Mucosa of descending colon (tissue), 3 donors: ENCODE measurements at places on chromosomes 7 and 10. TPM values are rescaled to one million over a fixed set of nuclear protein-coding genes. Genes with fewer than 3 reads are reported as not detected.

DNA sequence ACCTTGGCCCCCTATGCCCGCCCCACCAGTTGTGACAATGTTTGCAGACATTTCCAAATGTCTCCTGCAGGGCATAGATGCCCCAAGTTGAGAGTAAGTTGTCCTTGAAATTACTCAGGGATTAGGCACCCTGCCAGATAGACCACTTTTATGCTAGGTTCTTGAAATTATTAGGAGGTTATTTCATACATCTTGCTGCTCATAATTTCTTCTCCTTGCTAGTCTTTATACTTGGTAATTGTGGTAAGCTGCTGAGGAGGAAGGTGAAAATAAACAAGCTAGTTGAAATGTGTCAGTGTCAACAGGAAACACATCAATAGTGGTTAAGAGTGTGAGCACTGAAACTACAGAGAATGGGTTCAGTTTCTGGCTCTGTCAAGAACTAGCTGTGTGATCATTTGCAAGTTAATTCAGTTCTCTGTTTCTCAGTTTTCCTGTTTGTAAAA is 63.7 kb upstream of the AOAH start:
- DNase-seq = no peak

DNA sequence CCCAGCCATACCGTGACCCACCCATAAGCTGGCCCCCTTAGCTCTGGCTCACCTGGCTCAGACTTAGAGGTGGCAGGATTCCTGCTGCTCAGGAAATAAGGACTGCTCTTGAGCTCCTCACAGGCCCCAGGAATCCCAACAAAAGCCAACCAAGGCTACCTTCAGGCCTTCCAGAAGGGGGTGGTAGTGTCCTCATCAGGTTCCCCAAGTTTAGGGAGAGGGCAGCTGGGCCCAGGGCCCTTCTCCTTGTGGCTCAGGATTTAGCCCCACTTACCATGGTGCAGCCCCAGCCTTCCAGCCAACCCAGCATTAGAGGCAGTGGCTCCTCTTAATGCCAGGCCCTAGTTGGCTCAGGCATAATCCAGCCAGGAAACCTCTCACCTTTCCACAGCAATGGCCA is 23.5 kb downstream of the NPFFR1 start:
- DNase-seq = no peak

- DNase-seq = no peak
Observed at GRCh38 chr10:56771343-56771742, 410.3 kb upstream of the ZWINT start.

GRCh38 chr7:66047426-66047825 is 28.2 kb upstream of the ASL start:
- DNase-seq = no peak

GRCh38 chr7:443279-443833 is 76.3 kb downstream of the PDGFA start:
- DNase-seq = no peak

DNA sequence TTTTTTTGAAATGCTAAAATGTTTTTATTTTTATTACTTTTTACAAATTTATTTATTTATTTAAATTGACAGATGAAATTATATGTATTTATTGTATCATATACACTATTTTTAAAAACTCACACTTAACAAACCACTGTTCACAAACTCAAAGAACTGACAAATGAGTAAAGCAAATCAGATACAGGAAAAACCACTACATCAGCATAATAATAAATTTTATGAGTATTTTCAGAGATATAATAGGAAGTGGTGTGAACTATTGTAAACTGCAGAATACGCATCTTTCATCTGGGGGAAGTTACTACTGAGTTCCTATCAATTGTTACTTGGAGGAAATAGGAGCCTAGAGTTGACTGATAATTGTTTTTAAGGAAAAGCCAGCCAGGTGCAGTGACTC is 150.7 kb downstream of the PCLO start:
- no peak for DNase-seq

GRCh38 chr10:35720366-35720765 is 78.3 kb upstream of the FZD8 start:
- no peak for DNase-seq

DNA sequence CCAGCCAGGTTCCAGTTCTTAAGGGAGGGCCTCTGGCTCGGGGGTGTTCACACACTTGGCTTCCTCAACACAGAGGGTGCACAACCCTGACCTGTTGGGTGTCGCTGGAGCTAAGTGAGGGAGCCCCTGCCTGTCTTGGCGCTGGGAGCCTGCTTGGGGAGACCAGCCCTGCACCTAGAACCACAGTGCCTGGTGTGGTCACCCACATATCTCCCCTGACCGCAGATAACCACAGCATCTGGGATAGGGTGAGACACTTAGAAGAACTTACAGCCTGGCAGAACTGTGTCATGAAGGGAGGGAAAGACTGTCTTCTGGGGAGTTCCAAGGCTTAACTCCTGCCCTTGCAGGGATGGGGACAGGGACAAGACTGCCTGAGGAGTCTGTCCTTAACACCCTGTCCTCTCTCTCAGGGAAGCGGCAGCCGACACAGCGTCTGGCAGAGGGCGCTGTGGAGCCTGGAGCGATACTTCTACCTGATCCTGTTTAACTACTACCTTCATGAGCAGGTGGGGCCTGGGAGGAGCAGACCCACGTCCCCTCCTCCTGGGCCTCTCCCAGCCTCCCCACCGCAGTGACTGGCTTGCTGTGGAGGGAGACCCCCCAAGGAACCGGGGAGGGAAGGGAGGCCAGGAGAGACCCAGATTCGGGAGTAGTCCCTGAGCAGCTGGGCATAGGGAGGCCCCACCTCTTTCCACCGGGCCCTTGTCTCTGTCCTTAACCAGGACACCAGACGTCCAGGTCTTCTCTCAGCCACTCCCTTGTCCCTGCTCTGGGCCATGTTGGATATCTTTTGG is 59.0 kb downstream of the PALD1 start:
- DNase-seq = peak; percentile 71

- DNase-seq = no peak
Observed at GRCh38 chr10:20874261-20874660, 22.9 kb downstream of the NEBL start.

- no peak for DNase-seq
Observed at GRCh38 chr10:70368774-70369482, 13.5 kb downstream of the LRRC20 start.

DNA sequence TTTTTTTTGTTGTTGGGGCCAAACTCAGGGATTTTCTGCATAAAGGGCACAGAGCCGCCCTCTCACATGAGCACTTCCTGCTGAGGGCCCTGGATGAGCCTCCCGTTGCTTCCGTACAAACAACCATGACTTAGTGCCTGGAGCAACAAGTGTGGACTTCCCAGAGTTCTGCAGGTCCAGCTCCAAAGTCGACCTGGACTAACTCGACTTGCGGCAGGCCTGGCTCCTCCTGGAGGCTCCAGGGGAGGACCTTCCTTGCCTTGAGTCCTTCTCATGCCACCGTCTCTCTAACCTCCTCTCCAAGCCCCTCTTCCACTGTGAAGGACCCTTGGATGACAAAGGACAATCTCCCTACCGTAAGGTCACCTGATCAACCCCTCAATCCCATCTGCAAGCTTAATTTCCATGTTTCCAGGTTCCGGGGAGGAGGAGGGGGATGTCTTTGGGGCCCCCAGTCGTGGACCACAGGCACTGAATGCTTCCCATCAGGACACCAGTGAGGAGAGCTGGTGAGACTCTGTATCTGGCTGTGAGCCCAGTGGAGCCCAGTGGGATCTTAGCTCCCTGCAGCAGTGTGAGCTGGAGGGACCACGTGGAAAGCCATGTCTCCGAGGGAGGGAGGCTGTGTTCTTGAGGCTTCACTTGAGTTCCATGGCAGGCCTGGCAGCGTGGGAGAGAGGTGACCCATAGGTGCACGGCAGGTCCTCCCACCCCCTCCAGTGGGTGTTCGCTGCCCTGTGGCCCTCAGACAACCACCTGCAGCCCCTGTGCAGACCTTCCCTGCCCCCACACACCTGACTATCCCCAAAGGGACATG is 199.5 kb upstream of the PPP2R2D start:
- DNase-seq = no peak

DNA sequence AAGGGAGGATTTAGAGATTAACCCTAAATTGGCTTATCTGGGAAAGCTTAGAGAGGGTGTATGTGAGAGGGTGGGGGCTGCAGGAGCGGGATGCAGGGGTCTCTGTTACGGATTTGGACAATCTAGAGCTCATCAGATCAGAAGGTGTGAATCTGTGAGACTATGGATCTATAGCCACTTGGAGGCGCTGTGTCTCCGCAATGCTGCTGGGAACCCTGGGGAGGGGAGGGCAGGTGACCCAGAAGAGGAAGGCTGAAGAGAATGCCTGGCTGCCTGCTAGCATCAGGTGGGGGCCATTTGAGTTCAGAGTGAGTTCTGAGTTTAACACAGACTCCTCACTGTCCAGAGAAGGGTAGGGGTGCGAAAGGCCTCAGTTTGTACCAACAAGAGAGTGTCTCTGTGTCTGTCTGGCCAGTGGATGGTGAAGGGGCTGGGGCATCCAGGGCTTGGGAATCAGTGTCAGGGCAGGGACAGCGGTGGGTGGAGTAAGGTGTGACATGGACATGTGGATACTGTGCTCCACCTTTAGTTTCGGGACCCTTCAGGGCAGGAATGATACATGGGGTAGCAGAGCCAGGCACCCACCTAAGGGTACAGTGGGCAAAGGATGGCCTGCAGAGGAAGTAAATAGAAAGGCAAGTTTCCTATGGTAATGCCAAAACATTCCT is 187.3 kb upstream of the PRSS58 start:
- no peak for DNase-seq

DNA sequence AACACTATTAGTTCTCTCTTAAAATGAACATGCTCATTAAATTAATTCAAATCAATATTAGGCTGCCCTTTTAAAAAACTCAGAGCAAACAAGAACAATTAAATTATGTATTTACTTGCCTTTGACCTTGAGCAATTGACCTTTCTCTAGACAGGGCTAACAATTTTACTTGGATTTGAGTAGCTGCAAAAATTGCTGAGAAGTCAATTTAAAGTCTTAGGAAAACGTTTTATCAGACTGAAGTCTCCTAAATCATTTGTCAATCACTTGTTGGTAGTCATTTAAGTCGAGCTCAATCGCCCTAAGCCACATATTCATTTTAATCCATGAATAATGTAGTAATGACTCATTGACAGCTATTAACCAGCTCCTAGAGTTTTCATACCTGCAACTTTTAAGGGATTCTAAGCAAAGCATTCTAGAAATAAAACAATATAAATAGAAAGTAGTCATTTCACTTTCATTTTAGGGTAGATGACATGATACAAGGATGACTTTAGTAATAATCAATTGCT is 84.9 kb upstream of the SEC61G start:
- DNase-seq = no peak

DNA sequence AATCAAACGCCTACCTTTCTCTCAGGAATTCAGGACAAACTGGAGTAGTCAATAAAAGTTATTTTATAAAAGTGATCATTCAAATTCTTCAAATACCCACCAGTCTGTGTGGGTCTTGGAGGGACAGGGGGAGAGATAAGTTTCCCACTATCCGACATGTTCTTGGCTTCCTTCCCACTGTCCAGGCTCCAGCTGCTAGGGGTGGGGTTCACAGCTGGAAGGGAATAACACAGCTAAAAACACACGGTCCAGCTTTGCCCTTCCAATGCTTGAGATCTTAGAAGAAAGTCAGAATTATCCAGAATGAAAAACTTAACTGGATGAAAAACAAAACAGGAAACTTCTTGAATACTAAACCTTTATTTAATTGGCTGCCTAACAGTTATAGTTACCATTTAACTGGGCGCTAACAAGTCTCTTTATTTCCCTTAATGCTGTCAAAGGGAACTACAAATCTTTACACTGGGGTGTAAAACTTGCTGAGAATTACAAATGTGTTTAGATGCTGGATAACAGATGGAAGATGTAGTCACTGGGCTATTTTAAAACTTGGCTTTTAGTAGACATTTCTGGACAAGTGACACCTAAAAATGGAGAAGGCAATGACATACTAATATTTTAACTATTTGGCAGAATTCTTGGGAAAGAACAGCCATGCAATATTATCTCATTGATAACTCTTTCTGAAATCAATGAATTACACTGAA is 172.8 kb upstream of the IMMP2L start:
- DNase-seq = no peak

DNA sequence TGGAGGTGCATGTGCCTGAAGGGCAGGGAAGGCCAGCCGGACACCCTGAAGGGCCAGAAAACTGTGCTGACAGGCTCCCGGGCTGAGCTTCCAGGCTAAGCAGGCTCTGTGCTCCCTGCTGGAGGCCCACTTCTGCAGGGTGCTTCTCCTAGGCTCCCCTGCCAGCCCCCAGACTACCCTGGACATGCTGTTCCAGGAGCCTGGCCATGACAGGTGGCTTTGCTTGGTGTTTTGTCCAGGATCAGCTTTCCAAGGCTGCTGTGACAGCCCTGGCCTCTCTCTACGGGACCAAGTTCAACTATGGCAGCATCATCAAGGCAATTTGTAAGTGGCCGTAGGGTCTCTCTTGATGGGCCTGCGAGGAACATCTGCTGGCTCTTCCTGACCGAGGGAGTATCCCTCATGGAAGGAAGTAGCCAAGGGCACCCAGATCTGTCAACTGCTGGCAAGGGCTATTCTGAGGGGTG is 5.3 kb downstream of the CPA1 start:
- DNase-seq = no peak

- DNase-seq = no peak
Observed at GRCh38 chr10:114309364-114309651, 70.3 kb downstream of the VWA2 start.

DNA sequence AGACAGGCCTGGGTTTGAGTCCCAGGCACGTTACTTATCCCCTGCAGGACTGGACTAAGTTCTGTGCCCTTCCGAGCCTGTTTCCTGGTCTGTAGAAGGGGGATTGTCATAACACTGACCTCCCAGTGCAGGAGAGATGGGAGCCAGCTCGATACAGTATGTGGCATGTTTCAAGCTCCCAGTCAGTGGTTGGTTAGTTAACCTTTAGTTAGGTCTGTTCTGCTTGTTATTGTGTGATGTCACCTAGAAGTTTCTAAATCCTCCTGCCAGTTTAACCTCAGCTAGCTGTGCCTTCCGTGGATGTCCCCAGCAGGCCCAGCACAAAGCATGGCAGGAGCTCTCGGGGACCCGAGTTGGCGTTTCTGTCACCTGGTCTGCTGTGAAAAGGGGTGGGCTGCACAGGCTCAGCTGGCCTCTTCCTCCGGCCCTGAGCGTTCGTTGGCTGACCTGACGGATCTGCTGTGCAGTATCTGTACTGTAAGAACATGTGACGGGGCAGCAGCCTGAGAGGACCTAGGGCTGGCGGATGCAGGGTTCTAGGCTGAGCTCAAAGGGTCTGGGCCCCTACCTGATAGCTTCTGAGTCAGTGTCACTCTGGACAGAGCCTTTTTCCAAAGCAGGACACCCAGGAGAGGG is 53.0 kb downstream of the SPOCK2 start:
- no peak for DNase-seq

GRCh38 chr10:26543567-26544306 is 105.6 kb downstream of the APBB1IP start:
- DNase-seq = no peak

The NPTX2 gene
- total RNA-seq = 3.7 TPM

The CYP26C1 gene
- 0.14 TPM for total RNA-seq
